Activated effector memory CD4-positive, alpha-beta T cell treated with Interleukin-2 at 50 U/mL for 16 hours (primary cell): ENCODE measurements at places on chromosomes 6 and 20.

DNA sequence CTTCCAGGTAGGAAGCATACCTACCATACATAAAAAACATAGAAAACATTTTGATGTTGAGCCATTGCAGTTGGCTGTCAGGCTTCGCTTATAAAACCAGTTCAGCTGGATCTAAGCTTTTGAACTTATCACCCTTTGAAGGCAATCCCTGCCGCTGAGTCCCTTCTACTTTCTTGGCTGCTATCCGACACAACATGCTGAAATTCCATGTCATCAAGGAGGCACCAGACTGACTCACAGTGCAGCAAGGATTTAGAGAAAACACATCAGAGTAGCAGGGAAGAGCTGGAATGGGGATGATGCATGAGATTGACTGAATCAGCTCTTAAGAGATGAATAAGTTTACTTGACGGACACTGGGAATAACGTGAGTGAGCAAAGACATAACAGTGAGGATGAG lies 135.0 kb upstream of the MAN1A1 start:
- no peak for DNase-seq

GRCh38 chr6:163735076-163735475 lies 320.6 kb downstream of the QKI start:
- no peak for DNase-seq

DNA sequence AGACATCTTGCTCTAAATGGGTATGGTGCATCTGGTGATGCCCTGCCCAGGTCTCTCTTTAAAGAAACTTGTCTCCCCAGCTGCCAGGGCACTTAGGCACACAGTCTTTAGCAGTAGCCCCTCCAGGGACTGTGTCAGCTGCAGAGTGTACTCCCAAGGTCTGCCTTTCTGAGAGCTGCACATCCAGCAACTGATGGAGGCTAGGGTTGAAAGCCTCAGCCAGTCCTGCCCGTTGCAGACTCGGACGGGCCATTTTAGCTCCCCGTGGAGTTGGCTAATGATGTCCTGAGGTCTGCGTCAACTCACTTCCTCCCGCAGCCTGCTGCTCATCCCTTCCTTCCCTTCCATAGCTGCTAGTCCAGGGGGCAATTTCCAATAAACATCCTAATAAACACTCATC lies 381.8 kb downstream of the PTPRT start:
- no peak for DNase-seq

DNA sequence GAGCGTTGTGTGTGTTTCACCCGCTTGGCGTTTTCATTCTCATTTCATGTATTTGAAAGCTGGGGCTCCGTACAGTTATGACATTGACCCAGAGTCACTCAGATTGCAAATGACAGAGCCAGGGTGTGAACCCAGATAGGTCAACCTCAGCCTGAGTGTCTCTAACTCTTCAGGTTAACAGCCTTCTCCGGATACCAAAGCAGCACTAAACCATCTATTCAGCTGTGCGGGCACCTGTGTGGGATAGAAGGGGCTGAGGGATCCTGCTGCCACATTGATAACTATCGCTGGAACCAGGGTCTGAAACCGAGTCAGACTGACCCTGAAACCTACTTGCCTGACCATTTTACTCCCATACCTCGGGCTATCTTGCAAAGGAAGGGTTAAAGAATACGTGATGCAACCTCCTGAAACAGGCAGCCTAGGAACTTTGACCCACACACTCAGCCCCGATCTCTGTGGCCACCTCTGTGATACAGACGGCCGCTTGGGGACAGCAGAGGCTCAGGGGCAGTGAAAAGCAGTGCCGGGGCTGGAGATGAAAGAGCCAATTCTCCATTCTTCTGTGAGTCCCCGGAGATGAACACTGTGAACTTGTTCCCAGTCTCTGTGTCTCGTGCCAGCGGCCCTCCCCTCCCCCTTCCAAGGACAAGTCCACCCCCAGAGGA lies 233.5 kb upstream of the QKI start:
- DNase-seq: no peak

- no peak for DNase-seq
These were observed 141.6 kb upstream of the AKAP12 start for GRCh38 chr6:151098166-151098565.

GRCh38 chr6:44176130-44176761 lies 17.6 kb downstream of the CAPN11 start:
- no peak for DNase-seq

DNA sequence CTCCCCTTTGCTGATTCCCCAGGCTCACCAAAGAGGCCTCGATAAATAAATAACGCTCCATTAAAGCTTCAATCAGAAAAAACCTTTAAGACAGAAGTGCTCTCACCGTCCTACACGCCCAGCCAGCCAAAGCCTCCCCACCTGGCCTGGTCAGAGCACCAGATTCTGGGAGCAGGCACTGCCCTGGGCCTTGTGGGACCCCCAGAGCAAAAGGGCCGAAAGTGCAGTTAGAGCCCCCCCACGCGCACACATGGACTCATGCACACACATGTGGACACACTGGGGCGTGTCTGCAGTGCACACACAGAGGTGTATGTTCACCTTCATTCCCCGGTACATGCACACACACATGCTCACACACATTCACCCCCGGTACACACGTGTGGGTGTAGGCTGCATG lies 1.9 kb upstream of the NECAB3 start:
- DNase-seq: no peak

- no peak for DNase-seq
These were observed 165.0 kb upstream of the SCGN start for GRCh38 chr6:25487012-25487411.

DNA sequence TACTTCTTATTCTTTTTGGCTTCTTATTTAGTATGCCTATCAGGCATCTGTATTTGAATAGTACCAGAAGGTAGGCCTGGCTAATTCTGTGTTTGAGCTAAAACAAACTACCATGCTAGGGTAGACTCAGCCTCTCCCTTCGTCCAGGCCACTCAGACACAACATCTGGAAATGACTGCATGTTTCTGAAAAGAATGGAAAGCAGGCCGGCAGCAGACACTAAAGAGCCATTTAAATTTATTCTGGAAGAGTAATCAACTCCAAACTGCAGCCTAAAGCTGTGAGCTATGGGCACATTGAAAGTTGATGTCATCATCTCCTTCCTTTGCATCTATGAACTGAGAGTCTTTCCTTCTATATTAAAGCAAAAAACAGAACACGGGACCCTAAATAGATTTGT lies 70.9 kb upstream of the SAMD5 start:
- no peak for DNase-seq

- DNase-seq: no peak
These were observed 38.0 kb downstream of the HIVEP2 start for GRCh38 chr6:142906945-142907470.

GRCh38 chr6:80181352-80182081 lies 75.0 kb downstream of the BCKDHB start:
- DNase-seq: no peak

- no peak for DNase-seq
These were observed 27.6 kb downstream of the ZNF311 start for GRCh38 chr6:28977341-28978132.

DNA sequence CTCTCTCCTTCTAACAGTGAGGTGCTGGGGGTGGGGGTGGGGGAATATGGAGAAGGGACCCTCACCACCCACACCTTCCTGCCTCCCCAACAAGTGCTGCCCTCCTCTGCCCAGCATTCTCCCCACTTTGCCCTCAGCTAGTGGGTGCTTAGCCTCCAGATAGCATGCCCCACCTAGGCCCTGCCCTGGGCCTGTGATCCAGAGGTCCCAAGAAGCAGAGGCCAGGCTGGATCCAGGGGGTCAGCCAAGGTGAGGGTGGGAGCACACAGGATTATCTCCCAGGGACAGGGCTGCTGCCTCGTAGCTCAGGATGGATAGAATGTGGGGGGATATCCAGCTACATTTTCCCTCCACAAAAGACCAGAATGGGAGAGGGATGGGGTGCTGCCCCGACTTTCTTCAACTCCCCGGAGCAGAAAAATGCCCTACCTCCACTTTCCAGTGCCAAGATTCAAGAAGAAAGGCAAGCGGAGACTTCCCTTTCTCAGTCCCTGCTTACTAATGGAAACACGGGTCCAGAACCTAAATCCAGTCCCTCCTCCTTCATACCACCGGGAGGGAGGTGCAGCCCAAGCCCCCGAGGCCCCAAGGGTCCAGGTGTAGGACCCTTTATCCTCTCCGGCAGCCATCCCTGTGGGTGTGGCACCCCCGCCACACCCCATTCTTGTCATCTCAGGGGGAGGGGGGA lies 987 bp downstream of the ADISSP start:
- DNase-seq: no peak
